Stimulated activated CD4-positive, alpha-beta T cell treated with anti-CD3 and anti-CD28 coated beads, Interleukin-2, amount 100 ng/mL, for 48 hours (primary cell): ENCODE measurements at places on chromosomes 4 and X.

DNA sequence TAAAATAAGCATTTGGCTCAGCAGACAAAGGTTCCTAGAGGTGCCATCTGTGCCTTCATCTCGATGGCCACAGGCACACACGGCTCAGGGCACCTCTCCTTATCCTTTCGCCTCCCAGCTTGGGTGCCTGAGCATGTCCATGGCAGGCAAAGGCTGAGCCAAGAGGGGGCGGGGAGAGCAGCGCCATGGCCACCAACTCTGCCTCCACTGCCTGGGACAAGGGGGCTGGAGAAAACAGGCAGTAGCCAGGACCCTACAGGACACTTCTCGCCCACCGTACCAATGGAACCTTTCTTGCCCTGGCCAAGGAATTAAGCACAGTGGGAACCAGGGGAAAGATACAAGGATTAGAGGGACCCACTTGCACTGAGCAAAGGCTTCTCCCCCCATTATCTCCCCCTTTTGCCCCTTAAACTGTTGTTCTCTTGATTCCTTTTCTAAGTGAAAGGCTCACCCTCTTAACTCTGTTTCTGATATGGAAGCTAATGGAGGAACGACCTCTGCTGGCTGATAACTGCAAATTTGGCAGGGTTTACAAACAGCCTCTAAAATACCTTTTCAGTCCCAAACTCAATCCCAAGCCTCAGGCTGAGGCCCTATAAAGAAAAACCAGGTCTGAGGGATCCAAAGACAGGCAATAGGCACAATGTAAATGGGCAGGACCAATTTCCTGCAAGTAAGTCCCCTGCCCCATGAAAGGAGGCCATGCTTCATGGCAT lies 335.2 kb downstream of the ADAM29 start:
- DNase-seq, result no peak

GRCh38 chr4:175066923-175067627 lies 148.9 kb downstream of the ADAM29 start:
- no peak for DNase-seq

- no peak for DNase-seq
Observed at GRCh38 chrX:15751155-15751819, 13.2 kb downstream of the CA5B start.

GRCh38 chr4:78691971-78692821 lies 84.0 kb upstream of the BMP2K start:
- no peak for DNase-seq

GRCh38 chrX:40506201-40506985 lies 74.4 kb upstream of the ATP6AP2 start:
- DNase-seq, result no peak

DNA sequence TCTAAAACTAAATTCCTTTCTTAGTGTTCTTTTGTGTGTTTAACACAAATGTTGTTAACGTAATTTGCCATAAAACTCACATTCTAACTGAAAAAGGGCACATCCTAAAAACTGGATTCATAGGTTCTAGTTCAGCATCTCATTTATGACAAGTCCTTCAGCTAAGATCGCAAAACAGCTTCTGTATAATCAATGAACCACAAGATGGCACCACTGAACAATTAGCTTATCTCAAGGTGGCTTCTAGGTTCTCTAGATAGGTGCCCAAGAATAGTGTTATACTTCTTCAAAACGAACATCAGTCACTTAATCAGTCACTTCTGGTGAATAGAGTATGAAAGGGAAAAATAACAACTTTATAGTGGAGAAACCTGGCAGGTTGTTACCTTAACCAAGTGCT lies 54.3 kb downstream of the NRK start:
- no peak for DNase-seq

GRCh38 chrX:55738969-55739368 lies 21.4 kb downstream of the RRAGB start:
- DNase-seq, result no peak

DNA sequence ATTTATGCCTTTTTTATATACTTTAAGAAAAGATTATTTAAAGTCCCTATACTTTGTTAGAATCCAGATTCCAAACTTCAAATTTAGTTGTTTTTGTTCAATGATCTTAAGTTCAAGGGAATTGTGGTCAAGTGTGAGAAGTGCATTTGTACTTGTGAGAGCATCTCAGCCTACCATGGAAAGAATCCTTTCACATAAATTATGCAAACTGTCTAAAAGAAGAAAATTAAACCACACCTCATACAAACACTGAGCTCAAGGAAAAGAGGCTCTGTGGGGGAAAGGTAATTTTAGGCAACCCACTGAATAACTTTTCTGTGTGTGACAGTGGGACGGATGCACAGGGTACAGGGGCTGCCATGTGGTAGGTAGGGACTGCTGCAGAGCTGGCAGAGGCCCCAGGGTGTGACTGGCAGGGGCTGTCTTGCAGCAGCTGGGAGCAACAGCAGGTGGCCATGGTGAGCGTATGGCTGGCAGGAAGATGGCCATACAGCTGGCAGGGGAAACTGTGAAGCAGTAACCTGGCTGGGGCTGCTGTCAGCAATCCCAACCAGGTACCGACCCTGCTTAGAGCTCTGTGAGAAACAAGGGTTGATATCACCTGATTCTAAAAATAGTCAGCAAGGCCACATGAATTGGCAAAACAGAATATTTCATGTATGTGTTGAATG lies 130.6 kb downstream of the UGT8 start:
- DNase-seq, result no peak

DNA sequence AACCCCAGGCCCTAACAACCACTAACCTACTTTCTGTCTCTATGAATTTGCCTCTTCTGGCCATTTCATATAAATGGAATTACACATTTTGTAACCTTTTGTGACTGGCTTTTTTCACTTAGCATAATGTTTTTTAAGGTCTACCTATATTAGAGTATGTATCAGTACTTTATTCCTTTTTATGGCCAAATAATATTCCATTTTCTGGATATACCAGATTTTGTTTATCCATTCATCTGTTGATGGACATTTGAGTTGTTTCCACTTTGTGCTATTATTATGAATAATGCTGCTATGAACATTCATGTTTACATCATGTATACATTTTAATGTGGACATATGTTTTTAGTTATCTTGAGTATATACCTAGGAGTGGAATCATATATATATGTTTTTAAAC lies 35.5 kb downstream of the REPS2 start:
- no peak for DNase-seq

DNA sequence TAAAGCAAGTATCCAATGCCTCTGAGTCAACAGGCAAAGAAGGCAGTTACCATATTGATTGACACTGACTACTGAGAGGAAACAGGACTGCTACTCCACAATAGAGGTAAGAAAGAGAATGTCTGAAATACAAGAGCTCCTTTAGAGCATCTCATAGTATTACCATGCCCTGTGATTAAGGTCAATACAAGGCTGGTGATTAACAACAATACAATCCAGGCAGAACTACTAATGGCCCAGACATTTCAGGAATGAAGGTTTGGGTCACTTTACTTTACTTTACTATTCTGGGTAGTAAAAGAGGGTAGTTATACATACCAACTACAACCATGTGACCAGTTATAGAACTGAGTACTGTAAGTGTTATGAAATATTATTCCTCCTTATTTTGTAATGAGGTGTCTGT lies 44.5 kb downstream of the BRWD3 start:
- no peak for DNase-seq

- DNase-seq, result no peak
Observed at GRCh38 chr4:166498546-166498945, 625.5 kb downstream of the TLL1 start.

- no peak for DNase-seq
Observed at GRCh38 chr4:183674153-183674552, 15.1 kb downstream of the TRAPPC11 start.

GRCh38 chr4:168741281-168742173 lies 244.7 kb downstream of the PALLD start:
- no peak for DNase-seq

- no peak for DNase-seq
Observed at GRCh38 chr4:373062-373839, 35.6 kb downstream of the ZNF141 start.

DNA sequence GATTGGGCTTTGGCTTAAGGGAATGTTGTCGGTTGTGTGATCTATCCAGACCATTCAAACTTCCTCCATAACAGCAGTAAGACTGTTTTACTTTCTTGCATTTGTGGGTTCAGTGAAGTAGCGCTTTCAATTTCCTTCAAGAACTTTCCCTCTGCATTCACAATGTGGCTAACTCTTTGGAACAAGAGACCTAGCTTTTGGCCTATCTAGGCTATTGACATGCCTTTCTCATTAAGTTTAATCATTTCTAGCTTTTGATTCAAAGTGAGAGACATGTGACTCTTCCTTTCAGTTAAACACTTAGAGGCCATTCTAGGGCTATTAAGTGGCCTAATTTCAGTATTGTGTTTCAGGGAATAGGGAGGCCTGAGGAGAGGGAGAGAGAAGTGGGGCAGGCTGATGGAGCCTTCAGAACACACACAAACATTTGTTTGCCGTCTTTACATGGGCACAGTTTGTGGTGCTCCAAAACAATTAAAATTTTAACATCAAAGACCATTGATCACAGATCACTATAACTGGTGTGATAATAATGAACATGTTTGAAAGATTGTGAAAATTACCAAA lies 34.1 kb downstream of the ADH5 start:
- DNase-seq, result no peak

DNA sequence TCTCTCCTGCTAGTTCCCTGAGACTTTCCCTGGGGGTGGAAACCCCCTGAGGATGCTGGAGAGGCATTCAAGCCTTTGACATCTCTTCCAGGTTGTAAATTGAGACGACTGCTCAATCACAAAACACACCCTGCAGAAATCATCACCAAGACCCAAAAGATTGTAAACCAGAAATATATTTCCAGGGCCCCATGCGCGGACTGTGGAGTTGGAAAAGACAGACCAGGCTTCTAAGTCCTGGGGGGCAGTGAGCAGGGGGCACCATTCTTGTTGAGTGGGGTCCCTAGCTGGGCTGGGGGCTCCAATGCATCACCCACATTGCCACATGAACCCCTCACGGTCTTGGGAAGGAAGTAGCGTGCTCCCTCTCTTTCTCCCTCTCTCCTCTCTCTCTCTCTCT lies 87.9 kb upstream of the C4orf50 start:
- DNase-seq, result no peak

DNA sequence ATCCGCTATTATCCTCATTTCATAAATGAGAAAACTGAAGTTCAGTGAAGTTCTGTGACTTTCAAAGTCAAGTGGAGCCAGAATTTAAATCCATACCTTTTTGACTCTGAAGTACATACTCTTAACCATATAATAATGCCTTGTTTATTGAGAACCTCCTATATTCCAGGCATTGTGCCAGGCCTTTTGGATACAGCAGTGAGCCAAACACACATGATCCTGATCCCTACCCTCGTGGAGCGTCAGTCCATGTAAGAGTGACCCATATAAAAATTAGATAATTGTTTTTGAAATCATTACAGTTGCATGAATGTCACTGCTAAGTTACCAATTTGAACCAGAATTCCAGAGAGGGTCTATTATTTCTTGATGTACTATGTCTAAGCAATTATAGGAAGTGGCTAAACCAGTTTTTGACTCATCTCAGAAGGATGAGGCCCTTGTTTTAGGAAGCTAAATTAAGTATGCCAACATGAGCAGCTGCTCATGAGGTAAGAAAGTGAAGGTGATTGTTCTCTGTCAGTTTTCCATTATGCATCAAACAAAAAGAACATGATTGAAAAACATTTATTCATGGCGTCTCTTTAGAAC lies 289.5 kb downstream of the GLUD2 start:
- no peak for DNase-seq

GRCh38 chr4:57265831-57266582 lies 155.8 kb upstream of the IGFBP7 start:
- DNase-seq, result no peak
